ENCODE measurements at places on chromosomes 7 and 10.
A peak's percentile ranks its signal among the peaks of the same experiment; 100 is the strongest.

DNA sequence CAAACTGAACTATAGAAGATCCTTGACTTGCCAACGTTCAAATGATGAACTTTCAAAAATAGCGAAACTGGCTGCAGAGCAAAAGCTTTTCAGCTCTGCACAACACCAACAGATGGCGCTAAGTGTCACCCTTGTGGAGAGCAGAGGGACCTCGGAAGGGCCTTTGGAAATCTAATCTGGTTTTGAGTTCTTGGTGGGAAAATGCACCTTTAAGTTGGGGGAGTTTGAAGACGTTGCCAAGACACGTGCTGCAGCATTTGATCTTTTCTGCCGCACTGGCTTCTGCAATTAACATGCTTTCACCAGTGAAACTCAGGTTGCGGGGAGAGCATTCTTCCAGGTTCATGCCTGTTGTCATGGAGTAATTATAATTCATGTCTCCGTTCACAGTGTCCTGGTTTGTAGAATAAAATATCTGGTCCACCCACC is 26.3 kb upstream of the WDR11 start:
- DNase-seq, result peak; percentile 29

- DNase-seq, result peak; percentile 85
These were observed 379.7 kb upstream of the ZMIZ1 start for GRCh38 chr10:78688901-78689583.

- DNase-seq, result peak; percentile 42
These were observed 386.6 kb downstream of the SH2D4B start for GRCh38 chr10:80924063-80924952.

- DNase-seq, result no peak
These were observed 7.9 kb downstream of the ANTXRL start for GRCh38 chr10:46294641-46295220.

GRCh38 chr7:100119970-100120732 is 717 bp downstream of the CNPY4 start:
- peak; percentile 5 for DNase-seq

- no peak for DNase-seq
These were observed 41.6 kb downstream of the TSPAN15 start for GRCh38 chr10:69492746-69493462.

GRCh38 chr10:75733135-75733890 is 301.9 kb downstream of the LRMDA start:
- DNase-seq, result no peak

GRCh38 chr7:80362010-80362618 is 149.8 kb downstream of the GNAT3 start:
- DNase-seq, result no peak

GRCh38 chr10:43898592-43898991 is 249.9 kb upstream of the ZNF32 start:
- no peak for DNase-seq

GRCh38 chr10:7541137-7542087 is 125.4 kb downstream of the ITIH5 start:
- no peak for DNase-seq

DNA sequence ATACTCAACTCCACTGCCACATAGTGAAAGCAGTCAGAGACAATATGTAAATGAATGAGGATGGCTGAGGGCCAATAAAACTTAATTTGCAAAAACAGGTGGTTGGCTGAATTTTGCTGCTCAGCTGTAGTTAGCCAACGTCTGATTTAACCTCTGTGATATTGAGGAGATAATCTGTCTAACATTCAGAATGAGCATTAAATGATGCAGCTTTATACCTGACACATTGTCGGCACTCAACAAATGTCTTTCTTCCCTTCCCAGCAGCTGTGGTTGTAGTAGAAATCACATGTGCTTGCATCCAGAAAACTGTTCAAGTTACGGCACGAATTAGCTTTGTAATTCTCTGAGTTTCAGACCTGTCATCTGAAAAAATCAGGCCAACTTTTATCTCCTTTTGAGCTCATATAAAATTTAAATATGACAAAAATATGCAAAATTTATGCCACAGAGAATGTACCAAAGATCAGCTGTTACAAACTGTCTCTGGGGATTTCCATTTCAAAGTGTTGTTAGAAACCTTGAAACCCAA is 1239.7 kb downstream of the GATA3 start:
- DNase-seq, result no peak

- DNase-seq, result no peak
These were observed 12.1 kb upstream of the CCNY start for GRCh38 chr10:35324196-35324595.

GRCh38 chr10:133391249-133391635 is 2.7 kb upstream of the MTG1 start:
- no peak for DNase-seq

DNA sequence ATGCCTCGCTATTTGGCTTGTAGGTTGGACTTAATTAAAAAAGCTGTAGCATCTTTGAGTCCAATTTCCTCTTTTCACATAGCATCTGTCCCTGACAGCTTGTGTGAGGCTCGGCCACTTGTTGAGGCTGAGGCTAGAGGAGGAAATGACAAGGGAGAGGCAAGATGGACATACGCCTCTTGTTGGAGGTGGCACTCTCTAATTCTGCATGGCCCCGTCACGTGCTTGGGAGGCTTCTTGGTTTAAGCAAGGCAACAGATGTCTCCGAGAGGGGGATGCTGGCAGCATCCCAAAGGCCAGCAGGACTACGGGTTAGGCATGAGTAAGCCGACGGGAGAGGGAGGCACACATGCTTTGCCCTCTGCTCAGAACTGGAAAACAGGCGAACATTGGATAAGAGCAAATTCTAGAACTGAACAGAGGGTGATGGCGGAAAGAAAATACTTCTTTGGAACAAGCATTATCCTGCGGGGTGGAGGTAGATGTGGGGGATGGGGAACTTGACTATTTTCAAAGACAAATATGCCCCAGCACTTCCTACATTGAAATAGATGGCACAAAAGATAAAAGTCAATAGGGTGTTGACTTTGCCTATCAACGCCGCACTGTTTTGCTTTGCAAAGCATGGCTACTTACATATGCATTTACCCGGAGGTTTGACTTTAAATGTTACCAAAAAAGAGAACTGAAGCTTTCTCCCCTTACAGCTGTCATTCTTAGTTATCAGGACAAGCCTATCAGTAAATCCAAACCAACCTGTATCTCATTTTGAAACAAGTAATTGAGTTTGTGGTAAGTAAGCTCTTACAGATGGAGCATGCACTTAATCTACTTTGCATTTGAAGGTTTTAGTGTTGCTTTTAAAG is 94.8 kb downstream of the CHN2 start:
- DNase-seq, result peak; percentile 85

DNA sequence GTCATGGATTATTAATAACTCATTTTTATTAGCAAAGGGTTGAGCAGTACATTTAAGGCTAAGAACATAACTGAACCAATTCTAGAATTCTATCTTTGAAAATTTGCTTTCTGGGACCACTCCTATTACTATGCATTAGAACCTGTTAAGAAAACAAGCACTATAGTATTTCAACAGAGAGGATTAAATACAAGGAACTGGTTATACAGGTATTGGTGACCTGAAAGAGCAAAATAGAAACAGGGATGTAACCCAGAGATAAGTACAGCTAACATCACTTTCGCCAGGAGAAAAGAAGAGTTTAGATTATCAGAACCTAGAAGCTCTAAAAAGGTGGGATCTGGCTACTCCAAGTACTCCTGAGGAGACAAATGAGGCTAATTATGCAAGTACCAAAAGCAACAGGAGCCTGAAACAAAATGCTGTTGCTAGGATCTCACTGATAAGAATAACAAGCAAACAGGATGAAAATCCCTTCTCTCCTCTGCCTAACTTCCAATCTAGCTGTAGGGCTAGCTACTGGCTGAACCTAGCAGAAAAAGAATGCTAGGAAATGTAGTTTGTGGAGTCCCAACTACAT is 32.1 kb upstream of the ELAPOR2 start:
- DNase-seq, result peak; percentile 3

DNA sequence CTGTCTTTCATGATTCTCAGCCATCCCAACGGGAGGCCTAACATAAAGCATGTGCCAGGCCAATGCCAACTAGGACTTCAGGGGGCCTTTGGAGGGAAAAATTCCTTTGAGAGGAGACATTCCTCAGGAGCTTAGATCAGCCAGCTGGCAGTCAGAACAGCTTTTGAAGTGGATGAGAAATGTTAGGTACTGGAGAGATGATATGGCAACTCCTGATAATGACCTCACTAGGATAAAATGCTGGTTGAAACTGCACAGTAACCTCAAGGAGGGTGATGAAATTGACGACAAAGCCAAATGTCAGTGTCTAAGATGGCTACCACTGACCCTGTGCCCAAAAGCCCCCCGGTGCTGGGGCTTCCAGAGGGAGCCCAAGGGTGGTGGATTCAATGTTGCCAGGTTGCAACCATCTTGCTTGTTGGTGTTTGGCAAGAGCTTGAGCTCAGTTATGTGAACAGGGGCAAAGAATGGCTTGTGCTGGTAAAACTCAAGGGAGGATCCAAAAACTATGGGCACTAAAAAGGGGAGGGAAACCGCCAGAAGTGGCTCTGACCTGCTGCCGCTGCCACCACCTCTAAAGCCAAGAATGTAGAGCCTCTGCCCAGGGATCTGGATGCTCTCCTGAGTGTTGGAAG is 121.2 kb downstream of the UBE2H start:
- DNase-seq, result no peak

- no peak for DNase-seq
These were observed 16.9 kb downstream of the SVIL start for GRCh38 chr10:29617880-29618340.

- no peak for DNase-seq
These were observed 18.5 kb downstream of the ESYT2 start for GRCh38 chr7:158810846-158811245.

Measured in NCI-H510A treated with DMSO at 0.1 percent for 48 hours (cell line).